Esophagus squamous epithelium (tissue), 5 donors: ENCODE measurements at places on chromosomes 2 and 18.
A peak's percentile ranks its signal among the peaks of the same experiment; 100 is the strongest.

DNA sequence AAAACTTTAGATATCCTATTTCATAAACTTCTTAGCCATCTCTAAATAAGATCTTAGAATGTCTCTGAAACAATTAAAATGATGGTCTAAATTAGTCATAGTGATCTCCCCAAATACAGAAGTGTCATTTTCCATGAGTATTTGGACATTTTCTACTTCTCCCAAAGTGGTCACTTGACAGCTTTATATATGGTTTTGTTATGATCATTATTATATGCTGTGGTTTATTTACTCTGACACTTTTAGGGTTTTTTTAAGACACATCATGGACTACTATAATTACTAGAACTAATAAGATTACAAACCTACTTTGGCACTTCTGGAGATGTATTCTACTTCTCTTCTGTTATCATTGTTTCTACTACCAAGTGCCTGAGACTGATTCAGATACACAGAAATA is 47.1 kb downstream of the SLC25A12 start:
- H3K36me3 ChIP-seq: no peaks in the 10 kb centered on the region
- H3K27me3 ChIP-seq: no peaks in the 10 kb centered on the region
- no peak overlapping the region for H3K4me3 ChIP-seq
- no peak for DNase-seq

- H3K27ac ChIP-seq: peak overlapping the region; percentile 64
- no peaks in the 10 kb centered on the region for H3K27me3 ChIP-seq
- DNase-seq: no peak
- no peaks in the 10 kb centered on the region for H3K36me3 ChIP-seq
Observed at GRCh38 chr18:61582202-61582710, 249.0 kb downstream of the CDH20 start.

GRCh38 chr18:77071711-77072292 is 60.8 kb downstream of the MBP start:
- H3K36me3 ChIP-seq: no peaks in the 10 kb centered on the region
- H3K27ac ChIP-seq: peak overlapping the region; percentile 87
- no peak overlapping the region for H3K4me3 ChIP-seq
- no peaks in the 10 kb centered on the region for H3K27me3 ChIP-seq
- DNase-seq: no peak
- peaks cover 37% of the 10 kb centered on the region for H3K4me1 ChIP-seq

DNA sequence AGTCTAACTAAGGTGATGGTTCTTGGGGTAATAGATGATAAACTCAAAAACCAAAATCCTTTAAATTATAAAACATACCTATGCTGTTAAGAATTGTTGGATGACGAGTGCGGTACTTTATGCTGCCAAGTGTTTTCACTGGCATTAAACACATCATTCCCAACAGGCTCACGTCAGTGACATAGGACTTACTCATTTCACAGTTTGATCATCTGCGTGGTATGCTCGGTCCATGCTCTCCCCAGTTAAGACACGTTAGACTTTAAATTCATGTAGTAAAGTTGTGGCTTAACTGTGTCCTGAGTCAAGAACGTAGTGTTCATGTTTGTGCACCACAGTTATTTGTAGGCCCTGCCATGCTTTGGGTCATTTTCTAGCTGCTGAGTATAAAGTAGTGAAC is 125.6 kb upstream of the MYT1L start:
- H3K27ac ChIP-seq: no peak overlapping the region
- no peak overlapping the region for H3K4me3 ChIP-seq
- H3K27me3 ChIP-seq: no peaks in the 10 kb centered on the region
- no peaks in the 10 kb centered on the region for H3K36me3 ChIP-seq
- no peak for DNase-seq

DNA sequence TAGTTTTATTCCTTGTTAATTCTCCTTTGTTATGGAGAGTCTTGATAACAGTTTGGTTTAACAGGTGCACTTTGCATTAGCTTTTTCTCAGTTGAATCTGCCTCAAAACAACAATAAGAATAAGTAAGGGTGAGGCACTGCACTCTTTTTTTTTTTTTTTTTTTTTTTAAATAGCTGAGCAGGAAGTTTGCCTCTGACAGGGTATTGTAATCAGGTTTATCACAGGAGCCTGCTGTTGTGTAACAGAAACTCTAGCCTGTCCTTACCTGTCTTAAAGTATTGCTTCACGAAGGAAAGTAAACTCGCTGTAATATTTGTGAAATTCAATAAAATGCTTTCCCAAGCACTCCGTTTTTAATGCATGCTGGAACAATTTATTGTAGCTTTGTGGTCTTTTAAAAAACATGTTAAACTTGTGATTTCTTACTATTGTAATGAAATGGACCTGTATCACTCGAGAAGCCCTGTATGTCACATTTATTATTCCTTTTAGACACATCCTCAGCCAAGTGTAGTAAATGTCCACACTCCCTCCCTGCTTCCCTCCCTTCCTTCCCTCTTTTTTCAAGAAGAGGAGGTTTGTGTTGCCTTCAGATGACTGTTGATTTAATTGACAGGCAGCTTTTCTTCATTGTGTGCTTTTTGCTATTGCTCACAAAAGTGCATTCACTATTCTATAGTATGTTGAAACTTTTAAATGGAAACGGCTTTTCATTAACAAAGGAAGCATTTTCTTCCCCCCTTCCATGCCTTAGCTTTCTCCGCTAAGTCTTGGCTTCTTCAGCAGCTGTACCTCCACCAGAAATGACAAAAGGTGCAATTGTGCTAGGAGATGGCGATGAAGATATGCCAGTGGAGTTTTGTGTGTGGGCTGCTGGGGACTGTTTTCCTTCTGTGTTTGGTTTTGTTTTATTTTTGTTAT is 52.7 kb downstream of the TAF1B start:
- no peaks in the 10 kb centered on the region for H3K36me3 ChIP-seq
- H3K27ac ChIP-seq: peak overlapping the region; percentile 86
- H3K27me3 ChIP-seq: no peaks in the 10 kb centered on the region
- H3K4me1 ChIP-seq: peaks cover 16% of the 10 kb centered on the region
